NCI-H187 (cell line): ENCODE measurements at places on chromosomes 1 and 21.
A peak's percentile ranks its signal among the peaks of the same experiment; 100 is the strongest.

GRCh38 chr1:96771847-96772246, 50.3 kb downstream of the PTBP2 start:
- no peak for DNase-seq

GRCh38 chr1:210707300-210708240, 378.9 kb downstream of the HHAT start:
- DNase-seq, result no peak

- peak; percentile 96 for DNase-seq
These were observed 99.9 kb upstream of the SOD1 start for GRCh38 chr21:31559368-31560119.

DNA sequence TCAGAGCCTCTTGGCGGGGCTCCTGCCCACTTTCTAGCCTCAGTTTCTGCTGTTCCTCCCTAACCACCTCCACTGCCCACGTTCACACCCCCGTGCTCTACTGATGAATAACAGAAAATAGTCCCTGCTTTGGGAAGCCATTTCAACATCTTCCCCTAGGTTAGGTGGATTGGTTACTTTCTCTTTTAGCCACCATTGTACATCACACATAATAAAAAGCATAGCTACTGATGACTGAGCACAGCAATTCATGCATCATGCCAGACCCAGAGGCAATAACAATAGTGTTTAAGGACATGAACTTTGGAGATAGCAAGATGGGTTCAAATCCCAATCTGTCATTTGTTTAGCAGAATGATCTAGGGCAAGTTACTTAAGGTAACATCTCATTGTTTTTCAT, 74.6 kb downstream of the COLGALT2 start:
- DNase-seq, result no peak

DNA sequence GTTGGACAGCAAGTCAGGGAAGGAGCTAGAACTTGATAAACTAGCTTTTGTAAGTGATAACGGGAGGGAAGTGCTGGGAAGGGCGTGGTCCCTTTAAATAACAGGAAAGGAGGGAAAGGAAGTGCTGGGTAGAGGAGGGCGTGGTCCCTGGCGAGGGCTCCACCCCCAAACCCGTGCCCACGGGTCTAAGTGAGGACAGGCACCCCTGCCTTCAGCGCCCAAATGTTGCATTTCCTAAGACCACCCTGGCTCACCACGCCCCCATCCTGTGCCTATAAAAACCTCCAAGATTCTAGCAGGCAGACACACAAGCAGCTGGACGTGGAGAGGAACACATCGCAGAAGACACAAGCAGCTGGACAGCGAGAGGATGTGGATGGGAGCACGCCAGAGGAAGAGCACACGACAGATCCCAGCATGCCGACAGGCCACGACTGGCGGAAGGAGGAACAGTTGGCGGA, 58.5 kb downstream of the PALMD start:
- DNase-seq, result no peak

DNA sequence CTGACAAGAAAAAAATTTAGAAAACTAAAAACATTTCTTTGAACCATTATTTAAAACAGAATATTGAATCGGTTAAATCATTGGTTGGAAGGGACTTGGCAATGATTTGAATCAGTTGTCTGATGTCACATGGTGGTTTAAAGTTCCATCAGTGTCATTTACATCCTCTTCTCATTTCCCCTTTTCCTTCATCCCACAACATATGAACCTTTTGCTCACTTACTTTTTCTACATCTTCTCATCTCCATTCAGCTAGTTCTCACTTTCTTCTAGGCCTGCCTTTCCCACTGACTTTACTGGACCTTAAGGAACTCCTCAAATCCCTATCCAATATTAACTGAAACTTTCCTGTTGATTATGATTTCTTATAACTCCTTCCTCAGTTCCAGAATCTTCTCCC, 58.5 kb downstream of the PHACTR4 start:
- no peak for DNase-seq

DNA sequence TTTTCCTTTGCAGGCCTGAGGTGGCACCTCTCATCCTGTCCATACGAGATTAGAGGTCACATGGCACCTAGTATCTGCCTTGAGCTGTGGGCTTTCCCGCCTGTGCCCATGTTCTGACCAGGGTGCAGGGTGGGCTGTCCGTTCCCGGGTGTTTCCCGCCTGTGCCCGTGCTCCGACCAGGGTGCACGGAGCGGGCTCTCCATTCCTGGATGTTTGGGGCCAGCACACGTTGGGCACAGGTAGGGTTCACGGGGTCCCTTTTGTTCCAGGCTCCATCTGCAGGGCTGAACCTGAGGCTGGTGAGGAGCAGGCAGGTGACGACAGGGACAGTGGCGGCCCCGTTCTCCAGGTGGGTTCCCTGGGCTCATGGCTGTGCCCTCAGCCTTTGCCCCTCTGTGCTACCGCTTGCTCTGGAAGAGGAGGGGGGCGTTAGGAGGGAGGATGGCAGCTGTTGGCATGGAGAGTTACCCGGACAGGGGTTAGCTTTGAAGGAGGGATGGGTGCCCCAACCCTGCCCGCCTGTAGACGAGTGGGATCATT, 10.0 kb downstream of the RRP1 start:
- DNase-seq, result no peak

DNA sequence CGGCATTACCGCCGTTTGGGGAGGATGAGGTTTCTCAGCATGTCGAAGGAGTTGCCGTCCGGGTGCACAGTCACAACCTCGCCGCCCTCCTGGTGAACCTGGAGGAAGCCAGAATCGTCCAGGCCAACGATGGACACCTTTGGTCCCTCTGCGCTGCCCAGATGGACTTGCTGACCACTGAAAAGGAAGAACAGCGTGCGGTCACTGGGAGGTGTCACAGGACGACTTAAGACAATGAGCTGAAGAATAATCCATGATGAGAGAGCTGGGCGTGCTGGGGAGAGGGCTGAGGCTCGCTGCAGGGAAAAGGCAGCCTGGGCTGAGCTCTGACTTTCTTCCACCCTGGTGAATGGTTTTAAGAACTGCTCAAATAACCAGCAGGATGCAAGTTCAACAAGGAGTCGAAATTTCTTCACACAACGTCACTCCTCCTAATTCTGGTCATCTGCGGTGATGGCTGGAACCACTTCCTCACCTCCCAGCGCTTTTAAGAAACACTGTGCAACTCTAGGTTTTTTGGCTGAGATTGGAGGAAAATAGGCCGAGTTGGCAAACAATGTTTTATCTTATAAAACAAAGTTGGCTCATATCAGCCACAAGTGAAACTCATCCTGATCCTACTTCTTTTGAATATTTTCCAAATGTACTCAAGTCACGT, 55.5 kb downstream of the SIM2 start:
- no peak for DNase-seq

DNA sequence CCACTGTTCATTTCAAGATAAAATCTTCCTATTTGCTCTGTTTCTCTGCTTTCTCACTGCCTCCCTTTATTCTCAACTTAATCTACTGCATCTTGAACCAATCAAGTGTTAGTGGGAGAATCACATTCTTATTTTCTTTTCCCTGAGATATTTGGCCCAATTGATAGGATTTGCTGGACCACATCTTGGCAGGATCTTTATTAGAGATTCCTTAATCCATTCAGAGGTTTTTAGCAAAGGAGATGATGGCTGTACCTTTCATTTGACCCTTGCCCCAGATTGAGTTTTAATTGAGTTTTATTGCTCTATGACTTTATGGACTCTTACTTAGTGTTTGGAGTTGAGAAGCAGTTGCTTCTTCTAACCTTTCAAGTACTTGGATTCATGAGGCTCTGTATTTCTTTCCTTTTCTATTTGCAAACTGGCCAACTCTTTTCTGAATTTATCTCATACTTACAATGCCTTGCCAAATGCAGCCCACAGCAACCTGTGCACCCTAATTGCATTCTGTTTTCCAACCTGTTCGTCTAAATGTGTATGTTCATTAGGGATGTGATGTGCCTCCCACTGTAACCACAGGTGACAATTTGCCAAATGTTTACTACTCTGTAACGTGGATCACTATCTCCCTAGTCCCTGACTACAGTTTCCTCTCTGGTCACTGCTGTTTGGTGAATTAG, 274.8 kb upstream of the KAZN start:
- no peak for DNase-seq

GRCh38 chr1:59543211-59543668, 246.3 kb downstream of the FGGY start:
- DNase-seq, result no peak

DNA sequence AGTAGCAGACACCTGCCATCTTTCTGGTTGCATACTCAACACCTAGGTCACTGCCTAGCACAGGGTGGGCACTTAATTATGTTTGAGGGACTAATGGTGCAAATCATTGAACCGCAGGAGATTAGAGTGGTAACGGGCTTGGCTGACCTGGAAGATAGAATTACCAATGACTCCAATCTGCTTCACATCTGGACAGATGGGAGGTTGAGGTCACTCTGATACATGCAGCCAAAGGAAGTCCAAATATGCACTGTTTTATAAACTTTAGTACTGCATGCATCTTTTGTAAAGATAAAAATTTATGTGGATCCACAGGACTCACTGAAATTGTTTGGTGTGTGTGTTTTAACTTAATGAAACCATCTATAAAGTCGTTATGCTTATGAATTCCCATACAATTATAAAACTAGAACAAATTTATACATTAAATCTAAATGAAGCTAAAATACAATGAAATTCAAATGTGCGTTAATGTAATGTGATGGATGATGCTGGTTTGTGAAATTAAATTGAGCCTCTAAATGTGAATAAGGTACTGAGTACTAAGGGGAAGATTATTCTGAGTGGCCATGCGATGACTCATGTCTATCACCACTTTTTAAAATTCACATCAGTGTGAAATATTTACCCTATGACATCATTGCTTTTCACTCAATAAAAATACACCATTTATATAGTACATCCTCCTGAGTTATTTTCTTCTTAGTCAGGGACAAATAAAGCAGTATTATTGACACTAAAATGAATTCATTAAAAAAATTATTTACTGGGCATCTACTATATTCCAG, 224.7 kb upstream of the FAM78B start:
- no peak for DNase-seq
